ENCODE measurements at places on chromosomes 6 and 20.

DNA sequence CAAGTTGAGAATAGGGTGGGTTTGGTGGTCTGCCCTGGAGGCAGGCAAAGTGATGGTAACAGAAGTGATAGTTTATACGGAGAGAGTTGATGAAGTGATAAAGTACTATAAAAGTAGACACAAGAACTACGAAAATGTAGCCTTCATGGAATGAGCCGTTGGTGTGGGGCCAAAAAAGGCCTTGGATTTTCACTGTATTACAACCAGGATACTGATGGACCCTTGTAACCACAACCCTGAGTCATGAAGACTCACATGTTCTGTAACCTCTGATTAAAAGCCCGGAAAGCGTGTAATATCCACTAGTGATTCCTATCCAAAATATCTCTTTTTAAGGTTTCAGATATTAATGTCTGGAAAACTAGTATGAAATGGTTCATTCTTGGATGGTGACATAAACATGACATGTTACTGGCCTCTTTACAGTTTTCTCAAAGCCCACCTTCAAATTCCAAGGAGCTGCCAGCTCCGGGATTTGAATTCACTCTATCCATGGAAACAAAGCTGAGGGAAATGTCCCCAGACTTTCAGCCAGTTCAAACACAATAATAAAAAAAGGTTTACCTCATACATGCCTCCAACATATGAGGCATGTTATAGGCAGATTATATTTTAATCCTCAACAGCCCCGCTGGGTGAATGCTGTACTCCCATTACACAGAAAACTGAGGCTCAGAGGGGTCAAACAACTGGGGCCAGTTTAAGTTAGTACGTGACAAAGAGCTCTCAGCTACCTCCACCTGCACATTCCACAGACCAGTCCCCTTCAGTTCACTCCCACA, 55.4 kb downstream of the MRPL14 start:
- no peak for DNase-seq

GRCh38 chr6:80793411-80793810, 686.9 kb downstream of the BCKDHB start:
- DNase-seq = no peak

- DNase-seq = no peak
Measured at GRCh38 chr6:3857468-3858456, 8.6 kb downstream of the FAM50B start.

DNA sequence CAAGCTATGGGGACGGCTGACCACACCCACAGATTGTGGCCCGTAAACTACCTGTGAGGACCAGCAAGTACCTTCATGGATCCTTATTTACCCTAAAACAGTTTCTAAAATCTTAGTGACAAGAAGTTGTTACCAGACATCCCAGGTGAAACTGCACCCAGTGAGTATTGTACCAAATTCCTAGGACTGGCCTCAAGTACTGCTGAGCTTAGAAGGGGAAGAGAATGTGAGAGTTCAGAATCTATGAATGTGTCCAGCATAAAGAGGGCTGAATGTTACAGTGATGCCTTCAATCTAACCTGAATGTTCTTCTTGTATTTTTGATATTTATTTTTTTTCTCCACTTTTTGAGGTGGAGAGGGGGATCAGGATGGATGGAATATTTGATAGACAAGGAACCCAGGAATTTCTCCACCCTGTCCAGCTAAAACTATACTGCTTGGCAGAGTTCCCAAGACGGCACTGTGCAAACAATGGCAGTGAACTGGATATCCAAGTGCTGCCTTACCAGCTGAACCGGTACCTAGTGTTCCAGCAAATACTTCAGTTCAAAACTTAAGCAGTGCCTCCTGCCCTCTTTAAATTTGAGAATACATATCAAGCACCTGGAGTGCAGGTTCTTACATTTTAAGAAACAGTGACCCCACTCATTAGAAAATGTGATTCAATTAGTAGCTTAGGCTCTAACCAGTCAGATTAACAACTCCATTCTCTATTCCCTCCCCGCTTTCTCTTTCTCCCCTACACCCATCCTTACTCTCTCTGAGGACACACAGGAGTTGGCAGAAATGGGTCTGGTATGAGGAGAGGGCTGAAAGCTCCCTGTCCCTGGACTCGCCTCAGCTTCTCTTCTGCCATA, 427.3 kb upstream of the FLRT3 start:
- no peak for DNase-seq

- DNase-seq = no peak
Measured at GRCh38 chr6:142927271-142927580, 17.8 kb downstream of the HIVEP2 start.

DNA sequence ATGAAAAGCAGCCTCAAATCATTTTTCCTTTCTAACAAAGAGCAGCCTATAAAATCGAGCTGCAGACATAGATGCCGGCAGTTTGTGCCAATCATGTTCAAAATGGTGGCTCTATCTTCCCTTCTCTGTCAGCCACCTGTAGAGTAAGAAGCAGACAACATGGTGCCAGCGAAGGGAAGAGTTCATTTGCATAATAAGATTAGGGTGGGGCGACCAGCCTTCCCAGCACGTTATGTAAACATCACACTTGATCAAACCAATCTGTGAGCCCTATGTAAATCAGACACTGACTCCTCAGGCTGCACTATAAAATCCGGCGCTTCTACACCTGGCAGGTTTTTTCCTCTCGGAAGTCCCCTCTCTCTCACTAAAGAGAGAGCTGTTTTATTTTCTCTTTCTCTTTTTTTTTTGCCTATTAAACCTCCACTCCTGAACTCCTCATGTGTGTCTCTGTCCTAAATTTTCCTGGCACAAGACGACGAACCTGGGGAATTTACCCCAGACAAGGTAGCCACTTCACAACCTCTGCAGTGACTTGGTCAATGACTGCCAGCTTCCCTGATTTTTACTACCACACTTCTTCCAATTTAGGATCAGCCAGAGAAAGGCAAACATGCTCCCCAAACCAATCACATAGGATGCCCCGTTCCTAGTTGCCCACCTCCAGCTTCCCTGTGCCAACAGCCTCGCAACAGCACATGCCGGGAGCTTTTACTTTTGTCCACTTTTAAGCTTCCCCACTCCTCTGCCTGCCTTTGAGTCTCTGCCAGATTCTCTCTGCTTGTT, 12.9 kb downstream of the TPMT start:
- no peak for DNase-seq

DNA sequence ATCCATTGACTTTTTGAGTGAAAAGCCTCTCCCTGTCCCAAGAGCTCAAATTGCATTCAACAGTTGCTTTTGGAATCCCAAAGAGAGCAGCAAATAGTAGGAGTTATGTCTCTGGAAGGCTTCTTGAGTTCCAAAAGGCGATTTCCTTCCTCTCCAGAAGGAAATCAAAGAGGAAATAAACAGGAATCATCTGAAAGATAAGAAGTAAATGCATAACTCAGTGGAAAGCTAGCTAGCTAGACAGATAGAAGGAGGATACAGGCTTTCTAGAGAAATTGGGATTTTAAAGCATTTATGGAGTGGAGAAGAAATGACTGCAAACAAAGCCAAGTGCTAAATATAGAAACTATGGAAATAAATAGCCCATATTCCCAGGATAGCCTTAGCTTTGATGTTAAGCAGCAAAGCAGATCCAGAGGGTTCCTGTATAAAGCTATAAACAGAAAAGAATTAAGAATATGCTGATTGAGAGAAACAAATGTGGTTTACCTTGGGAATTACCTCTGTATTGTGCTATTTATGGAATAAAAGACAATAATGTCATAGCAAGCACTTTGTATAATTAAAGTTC, 214.7 kb downstream of the PLCB1 start:
- DNase-seq = no peak

DNA sequence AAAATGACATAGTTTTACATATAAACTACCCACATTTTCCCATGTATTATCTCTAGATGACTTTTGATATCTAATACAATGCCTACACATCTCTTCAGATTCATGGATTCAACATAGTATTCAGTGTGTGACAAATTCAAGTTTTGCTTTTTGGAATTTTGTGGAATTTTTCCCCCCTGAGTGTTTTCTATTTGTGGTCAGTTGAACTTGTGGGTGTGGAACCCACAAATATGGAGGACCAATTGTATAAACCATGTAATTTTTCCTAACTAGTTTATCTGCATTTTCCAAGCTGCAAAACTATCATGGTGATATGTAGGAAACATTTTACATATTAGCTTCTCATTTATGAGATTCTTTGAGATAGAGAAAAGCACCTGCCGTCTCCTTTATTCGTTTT, 374.3 kb upstream of the SOX4 start:
- DNase-seq = no peak

DNA sequence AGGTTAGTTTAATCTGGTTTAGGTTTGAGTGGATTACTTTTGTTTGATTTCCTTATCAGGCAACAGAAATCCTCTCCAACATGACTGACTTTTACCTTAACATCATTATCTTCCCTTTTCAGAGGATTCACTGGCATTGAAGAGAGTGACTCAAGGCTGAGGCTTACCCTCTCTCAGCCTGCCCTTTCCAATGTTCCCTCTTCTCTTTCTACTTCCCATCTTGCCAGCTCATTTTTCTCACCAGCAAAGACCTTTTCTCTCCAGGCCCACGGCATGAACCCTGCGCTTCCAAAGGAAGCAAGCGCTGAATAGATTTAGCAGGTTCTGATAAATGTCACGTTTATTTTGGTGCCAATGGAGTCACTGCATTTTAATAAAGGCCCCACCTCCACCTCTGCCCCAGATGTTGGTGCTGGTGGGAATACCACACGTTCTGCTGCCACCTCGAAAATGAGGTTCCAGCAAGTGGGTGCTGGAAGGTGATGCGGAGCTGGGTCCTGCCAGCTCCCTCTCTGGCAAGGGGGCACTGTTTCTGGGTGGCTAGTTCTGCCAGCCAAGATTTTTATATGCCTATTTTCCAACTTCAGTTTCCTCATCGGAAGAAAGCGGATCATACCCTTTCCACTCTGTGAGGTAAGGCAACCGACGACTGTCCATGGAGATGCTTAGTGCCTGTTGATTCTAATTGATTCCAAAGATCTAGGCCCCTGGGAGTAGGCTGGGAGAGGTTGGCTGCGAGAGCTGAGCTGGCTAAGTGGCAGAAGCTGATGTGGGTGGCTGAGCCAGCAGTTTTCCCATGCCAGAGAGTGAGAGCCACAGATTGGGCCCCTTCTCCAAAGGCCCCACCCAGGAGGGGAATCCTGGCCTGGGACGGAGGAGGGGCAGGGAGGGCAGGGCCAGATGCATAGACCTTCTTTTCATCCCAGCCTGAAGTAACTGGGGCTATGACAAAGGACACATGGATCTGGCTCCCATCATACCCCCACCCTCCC, 87.7 kb upstream of the MAFB start:
- DNase-seq = no peak

DNA sequence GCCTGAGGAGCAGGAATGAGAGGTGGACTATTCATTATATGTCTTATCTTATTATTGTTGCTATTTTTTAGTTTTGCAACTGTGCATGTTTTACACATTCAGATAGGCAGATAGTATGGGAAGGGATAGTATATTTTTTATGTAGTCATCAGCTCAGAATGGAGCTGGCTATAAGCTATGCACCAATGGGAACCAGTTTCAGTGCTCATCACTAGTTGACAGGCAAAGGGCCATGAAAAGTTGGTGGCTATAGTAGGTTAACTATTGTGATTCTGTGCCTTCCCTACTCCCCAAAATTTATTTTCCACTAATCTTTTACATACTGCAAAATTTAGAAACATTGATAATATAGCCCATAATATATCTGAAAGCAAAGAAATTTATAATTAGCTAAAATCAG, 5.3 kb upstream of the UBD start:
- no peak for DNase-seq

GRCh38 chr6:158568549-158568948, 8.7 kb downstream of the TMEM181 start:
- DNase-seq = no peak

GRCh38 chr6:53263917-53264316, 84.8 kb downstream of the ELOVL5 start:
- no peak for DNase-seq

- no peak for DNase-seq
Measured at GRCh38 chr6:97086781-97087180, 162.3 kb downstream of the KLHL32 start.

- no peak for DNase-seq
Measured at GRCh38 chr6:9405825-9406224, 970.5 kb upstream of the SLC35B3 start.

DNA sequence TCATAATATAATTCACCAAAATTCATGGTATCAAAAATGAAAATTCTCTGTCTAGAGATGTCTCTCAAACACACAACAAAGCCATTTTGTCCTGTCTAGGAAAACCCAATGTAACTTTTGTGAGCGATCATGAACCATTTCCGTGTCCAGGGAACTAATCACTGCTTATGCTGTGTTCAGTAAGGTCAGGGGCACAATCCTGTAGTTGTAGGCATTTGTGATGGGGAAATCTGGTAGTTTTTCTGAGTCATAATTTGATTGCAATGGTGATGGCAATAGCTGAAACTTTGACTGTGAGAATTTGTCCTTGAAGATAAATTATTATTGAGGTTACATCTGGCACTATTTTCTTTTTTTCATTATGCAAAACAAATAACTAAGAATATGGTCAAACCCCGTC, 21.0 kb upstream of the GCLC start:
- DNase-seq = no peak

DNA sequence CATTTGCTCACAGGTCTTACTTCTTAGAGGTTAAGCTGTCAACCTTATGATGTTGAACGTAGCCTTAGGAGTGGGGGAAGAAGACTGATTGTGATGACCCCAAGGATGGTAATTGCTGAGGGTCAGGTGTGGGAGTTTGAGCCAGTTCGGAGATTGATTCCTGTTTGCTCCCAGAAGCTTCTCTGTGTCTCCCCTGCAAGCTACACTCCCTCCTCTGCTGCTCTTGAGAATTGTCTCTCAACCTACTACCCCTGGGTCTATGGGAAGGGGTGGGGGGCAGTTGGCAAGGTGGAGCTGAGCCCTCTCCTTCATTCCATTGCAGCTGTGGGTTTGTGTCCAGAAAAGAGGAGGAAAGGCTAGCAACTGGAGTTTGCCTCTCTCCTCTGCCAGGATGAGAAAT, 113.8 kb downstream of the PLEKHG1 start:
- DNase-seq = no peak

DNA sequence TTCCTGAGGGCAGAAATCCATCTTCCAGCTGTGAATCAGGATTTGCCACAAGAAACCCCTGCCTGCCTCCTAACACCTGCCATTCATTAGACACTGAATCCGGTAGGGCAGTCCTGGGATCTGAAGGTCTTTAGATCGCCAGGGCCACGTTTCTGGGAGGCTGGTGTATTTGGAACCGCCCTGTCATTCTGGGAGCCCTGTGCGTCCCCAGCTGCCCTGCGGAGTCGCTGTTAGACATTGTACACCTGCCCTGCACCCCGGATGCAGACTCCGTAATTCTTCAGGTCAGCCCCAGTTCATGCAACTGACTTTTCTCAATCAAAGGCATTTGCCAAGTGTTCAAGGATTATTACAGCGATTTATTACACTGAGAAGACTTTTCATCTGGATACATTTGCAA, 193.2 kb downstream of the TBC1D7 start:
- no peak for DNase-seq

DNA sequence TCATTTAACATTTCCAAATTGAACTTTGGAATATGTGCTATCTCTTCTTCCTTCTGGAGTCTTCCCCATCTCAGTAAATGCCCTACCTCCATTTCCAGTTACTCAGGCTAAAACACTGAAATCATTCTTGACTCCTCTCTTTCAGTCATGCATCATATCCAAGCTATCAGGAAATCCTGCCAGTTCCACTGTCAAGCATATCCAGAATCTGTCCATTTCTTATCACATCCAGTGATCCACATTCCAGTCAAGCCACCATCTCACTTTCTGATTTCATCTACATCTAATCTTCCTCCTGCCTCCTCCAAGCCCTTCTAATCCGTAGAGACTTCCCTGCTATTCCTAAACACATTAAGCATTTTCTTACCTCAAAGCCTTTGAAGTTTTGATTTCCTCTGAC, 15.3 kb upstream of the TBC1D32 start:
- no peak for DNase-seq

GRCh38 chr6:15741405-15741804, 78.6 kb upstream of the DTNBP1 start:
- DNase-seq = no peak

All from stimulated activated naive CD8-positive, alpha-beta T cell treated with anti-CD3 and anti-CD28 coated beads, Interleukin-15, Interleukin-2, amounts not matched to agents 100 U/mL and 50 U/mL, for 24 hours (primary cell).